Stimulated activated naive CD8-positive, alpha-beta T cell treated with anti-CD3 and anti-CD28 coated beads, Interleukin-15, Interleukin-2, amounts not matched to agents 100 U/mL and 50 U/mL, for 24 hours (primary cell): ENCODE measurements at places on chromosomes 6 and 20.

GRCh38 chr6:109527989-109528388, 45.0 kb upstream of the ZBTB24 start:
- DNase-seq = no peak

- no peak for DNase-seq
Measured at GRCh38 chr6:125810445-125810844, 19.7 kb downstream of the NCOA7 start.

DNA sequence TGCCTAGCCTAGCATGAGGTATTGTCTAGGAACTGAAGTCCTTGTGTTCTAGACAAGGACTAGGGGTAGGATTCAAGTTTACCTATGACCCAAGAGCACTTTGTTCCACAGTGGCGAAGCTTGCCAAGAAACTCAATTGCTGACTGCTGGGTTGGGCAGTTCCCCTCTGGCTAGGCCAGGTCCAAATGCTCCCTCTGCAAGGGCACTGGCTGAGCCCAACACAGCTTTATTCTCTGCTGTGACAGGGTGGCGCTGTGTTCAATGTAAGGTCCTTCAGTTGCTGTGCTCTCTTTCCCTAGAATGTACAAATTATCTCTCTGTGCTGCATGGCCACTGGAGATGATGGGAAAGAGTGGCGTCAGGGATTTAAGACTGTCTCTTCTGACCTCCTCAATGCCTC, 950.8 kb downstream of the HACE1 start:
- DNase-seq = no peak

GRCh38 chr6:3348821-3349220, 90.1 kb downstream of the PSMG4 start:
- no peak for DNase-seq

- DNase-seq = no peak
Measured at GRCh38 chr6:158816803-158817727, 2.1 kb downstream of the EZR start.

- no peak for DNase-seq
Measured at GRCh38 chr6:165597821-165598220, 65.2 kb downstream of the PDE10A start.

DNA sequence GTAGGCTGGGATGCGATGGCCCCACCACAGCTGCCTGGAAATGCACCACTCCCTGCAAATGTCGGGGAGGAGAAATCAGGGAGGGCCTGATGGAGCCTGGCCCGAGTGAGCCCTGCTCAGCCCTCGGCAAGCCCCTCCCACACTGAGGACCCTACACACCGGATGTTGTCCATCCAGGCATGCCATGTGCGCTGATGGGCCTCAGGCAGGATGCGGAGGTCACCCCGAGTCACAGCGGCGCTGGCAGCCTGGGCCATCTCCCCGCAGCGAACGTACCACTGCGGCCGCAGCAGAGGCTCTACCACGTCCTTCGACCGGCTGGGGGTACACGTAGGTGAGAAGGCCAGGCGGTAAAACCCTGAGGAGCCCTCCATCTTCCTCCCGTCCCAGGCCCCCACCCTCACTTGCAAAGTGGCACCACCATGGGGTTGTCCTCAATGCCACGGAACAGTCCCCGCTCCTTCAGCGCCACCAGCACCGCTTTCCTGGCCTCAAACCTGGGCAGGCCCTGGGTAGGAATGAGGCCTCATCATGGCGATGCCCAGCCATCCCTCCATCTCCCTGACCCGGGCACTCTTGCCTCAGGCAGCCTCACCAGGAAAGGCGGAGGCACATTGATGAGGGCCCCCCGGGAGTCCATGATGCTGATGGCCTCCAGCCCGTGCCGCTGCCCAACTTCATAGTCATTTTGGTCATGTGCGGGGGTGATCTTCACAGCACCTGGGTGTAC, 5.2 kb upstream of the VWA7 start:
- DNase-seq = no peak

DNA sequence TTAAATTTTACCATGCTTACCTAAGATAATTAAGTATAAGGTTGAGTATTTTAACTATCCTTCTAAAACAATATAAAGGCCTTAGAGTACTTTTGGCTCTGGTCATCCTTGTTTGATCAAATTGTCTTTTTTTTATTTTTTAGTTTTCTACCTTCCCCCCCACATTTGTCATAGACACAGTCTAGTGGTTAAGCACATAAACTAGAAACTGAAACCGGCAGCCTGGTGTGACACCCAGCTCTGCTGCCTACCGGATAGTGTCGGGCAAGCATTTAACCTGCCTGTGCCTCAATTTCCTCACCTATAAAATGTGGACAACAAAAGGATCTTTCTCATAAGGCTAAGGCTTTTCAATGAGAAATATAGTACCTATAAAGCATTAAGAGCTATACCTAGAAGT, 21.6 kb upstream of the TULP4 start:
- peak; percentile 57 for DNase-seq

DNA sequence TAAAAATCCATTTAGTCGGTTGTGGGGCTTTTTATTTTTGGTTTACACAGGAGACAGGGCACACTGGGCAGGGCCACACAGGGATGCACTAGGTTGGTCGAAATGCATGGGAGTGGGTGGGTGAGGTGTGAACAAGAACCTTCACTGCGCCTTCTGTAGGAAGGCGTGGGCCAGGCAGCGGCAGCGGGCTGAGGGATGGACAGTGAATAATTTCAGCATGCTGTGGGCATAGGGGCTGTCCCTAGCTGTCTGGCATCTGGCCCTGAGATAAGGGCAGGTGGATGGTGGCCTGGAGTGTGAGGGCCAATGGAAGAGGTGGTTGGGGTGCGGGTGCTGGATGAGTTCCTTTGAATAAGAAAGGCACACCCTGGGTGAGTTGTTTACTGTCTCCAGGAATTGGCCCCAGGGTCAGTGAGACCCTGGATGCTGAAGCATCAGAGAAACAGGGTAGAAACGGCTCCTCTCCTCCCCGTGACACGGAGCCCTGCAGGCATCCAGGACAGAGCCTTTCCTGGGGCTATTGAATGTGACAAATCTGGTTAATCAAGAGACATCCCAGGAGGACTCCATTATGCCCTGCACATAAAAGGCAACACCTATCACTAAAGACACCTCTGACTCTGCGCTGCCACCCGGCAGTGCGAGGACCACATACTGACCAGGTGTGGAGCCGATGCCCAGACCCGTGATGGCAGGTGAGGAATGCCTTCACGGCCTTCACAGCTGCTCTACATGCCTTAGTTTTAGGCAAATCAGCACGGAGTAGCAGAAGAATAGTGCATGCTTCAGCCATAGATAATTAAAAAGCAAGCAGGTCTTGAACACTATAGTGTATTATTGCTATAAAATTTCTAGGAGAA, 123.0 kb upstream of the SNX9 start:
- DNase-seq = no peak

DNA sequence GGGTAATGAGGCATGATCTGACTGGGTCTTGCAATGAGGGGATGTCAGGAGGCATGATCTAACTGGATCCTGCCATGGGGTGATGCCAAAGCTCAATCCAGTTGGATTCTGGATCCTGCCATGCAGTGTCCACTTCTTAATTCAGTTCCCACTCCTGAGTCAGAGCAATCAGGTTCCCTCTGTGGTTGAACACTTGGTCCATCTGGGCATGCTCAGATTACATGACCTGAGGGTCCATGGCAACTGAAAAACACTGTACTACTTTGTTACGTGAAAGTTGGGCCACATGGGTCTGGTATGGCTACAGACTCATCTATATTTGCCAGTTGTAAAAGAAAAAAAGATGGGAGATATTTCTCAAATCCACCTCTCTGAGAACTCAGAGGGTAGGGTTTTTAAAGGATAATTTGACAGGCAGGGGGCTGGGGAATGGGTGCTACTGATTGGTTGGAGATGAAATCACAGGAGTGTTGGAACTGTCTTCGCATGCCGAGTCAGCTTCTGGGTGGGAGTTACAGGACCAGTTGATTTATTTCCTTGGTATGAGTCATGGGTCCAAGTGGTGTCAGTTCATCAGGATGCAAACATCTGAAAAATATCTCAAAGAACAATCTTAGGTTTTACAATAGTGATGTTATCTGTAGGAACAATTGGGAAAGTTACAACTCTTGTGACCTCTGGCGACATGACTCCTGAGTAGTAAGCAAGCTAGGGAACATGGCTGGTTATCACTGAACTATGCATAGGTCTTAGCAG, 21.6 kb downstream of the C6orf163 start:
- DNase-seq = no peak

GRCh38 chr6:168674595-168674994, 233.6 kb downstream of the SMOC2 start:
- no peak for DNase-seq

GRCh38 chr6:27312146-27312949, at the start of gene POM121L2:
POM121L2 (minus strand) TSS chr6:27312273; CDS start chr6:27312170, 103 bp downstream.
- peak; percentile 65 for DNase-seq

GRCh38 chr20:37111926-37112455, 16.2 kb upstream of the RBL1 start:
- DNase-seq = no peak
